ENCODE measurements at places on chromosomes 13 and 19.

DNA sequence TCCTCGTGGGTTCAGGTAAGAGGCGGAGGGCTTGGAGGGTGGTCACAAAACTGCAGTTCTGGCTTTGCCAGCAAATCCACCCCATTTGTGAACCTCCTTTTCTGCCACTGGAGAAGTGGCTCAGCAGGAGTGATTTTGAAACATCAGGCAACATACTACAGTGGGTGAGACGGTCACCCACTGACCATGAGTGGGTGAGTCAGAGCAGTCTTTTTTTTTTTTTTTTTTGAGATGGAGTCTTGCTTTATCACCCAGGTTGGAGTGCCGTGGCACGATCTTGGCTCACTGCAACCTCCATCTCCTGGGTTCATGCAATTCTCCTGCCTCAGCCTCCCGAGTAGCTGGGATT, 3.0 kb downstream of the TOMM40 start:
- no peak for DNase-seq

GRCh38 chr19:12034620-12035019, 859 bp downstream of the ZNF433 start:
- DNase-seq, result no peak

GRCh38 chr19:35347171-35347929, at the start of gene FFAR1:
Gene FFAR1 (plus strand): TSS chr19:35347902. CDS start chr19:35351552, 3,650 bp downstream.
- no peak for DNase-seq

GRCh38 chr19:16373532-16373931, 48.9 kb downstream of the KLF2 start:
- no peak for DNase-seq

GRCh38 chr13:28540612-28541011, 45.7 kb upstream of the FLT1 start:
- DNase-seq, result no peak

DNA sequence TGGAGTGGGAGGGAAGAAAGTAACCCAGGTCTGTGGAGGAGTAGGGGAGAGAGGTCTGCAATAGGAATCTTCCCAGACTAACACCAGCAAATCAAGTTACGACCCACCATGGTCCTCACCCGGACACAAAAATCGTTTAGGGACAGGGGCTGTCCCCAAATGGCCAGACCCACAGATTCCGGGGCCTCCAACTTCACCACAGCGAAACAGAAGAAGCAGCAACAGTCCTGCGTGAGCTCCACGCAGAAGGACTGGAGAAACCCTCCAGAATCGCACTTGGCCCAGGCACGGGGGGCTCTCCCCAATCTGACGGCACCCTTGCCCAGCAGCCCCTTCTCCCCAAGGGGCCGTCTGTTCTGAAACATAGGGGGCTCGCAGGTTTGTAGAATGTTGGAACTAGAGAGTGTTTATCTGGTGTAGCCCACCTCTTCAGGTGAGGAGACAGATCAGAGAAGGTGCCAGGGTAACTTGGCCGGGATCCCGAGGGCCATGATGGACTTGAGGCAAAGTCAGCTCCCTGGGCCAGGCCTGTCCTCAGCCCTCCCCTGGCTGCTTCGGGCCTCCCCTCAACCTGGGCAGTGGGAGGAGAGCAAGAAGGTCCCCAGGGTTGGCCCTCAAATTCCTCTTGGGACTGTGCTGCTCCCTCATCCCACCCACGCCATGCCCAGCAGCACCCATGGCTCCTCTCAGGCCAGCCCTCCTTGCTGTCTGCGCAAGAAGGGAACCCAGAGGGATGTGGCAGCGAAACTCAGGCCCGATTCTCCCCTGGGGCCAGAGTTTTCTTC, 82.5 kb upstream of the GPR183 start:
- no peak for DNase-seq

GRCh38 chr13:32113532-32113931, 82.0 kb downstream of the FRY start:
- DNase-seq, result no peak

GRCh38 chr13:35789335-35790165, 313.1 kb upstream of the MAB21L1 start:
- DNase-seq, result peak; percentile 54

DNA sequence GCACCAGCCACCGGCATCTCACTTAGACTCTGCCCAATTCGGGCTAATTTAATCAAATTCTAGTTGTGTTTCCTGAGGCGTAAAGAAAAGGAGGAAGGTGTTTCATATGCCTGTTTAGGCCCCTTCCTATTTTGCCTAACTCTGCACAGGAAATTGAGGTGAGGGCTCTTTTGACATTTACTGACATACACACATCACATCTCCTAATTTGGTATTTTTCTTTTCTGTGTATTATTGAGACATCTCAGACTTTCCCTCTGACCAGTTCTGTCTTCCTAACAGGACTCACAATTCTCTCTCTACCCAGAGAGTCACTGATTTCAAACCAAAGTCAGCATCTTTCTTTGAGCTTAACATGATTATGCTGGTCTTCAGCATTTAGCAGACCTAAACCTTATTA, 7.9 kb downstream of the CEACAM3 start:
- DNase-seq, result no peak

- no peak for DNase-seq
These were observed 78.0 kb upstream of the GPR183 start for GRCh38 chr13:99385161-99385560.

DNA sequence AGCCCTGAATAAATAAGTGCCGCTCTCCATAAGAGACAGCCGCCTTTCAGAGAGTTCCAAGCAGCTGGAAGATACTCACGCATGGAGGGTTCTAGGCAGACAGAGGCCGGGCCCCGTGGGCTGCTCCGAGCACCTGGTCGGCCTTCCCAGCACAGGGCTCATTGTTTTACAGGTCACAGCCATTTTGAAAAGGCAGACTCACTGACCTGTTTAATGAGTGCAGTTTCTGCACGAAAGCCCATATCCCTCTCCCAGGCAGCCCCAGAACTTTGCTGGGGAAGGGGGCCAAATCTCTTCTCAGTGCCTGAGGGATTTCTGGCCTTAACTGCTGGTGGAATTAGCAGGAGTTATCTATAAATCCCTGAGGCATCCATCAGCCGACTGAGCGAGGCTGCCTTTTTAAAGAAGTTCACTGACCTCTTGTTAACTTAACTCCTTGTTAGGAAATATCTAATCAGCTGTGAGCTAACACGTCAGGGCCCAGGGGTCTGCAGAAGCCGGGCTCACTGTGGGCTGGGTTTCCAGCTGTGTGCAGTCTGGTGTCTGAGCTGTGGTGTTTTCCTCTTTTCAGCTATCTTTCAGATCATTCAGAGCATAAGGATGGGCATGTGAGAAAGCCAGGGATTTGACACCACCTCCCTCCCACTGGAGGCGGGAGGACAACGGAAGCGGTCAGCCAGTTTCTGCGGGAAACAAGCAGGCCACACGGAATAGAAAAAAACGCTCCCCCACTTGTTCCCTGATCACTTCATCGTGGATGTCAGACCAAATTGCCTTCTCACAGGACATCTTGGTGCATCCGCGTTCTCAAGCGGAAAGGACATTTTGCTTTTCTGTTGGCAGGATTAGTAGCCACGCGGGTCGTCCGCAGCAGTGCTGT, 23.3 kb downstream of the SERP2 start:
- DNase-seq, result no peak

- peak; percentile 92 for DNase-seq
These were observed 9.6 kb downstream of the GIPR start for GRCh38 chr19:45677351-45678230.

DNA sequence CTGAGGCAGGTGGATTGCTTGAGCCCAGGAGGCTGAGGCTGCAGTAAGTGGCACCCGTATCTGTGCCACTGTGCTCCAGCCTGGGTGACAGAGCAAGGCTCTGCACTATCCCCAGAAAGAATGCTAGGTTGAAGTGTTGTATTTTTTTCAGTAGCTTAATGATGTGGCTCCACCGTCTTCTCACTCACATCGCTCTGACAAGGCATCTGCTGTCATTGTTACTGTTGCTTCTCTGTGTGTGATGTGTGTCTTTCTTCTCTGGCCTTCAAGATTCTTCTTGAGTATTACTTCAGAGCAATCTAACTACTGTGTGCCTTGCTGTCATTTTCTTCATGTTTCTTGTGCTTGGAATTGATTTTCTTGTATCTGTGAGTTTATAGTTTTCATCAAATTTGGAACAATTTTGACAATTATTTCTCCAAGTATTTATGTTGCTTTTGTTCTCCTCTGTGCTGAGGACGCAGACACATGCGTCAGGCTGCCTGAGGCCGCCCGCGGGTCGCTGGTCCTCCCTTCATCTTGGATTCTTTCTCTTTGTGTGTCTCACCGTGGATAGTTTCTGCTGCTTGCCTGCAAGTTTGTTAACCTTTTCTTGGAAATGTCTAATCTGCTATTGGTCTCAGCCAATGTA, 10.8 kb downstream of the ADPRHL1 start:
- no peak for DNase-seq

GRCh38 chr13:51148952-51149573, 38.0 kb upstream of the C13orf42 start:
- peak; percentile 45 for DNase-seq

DNA sequence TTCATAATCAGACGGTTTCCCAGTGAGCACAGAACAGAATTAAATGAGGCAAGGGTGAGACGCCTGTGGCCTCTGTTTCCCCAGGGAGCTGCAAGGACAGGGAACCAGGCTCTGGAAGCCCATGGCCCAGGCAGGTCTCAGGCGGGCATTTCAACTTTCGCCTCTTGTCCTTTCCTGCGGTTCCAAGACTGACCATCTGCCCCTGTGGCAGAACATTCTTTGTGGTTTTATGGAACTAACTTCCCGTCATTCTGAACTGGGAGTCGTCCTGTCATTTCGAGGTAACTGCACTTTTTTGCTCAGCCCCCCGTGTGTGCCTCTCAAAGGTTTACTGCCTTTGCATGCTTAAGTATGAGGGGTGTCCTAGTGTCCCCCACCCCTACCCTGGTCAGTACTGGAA, 70.9 kb downstream of the KL start:
- no peak for DNase-seq

GRCh38 chr19:19711306-19711933, 21.5 kb downstream of the ZNF14 start:
- no peak for DNase-seq

GRCh38 chr19:44865196-44865767, 19.2 kb downstream of the NECTIN2 start:
- no peak for DNase-seq

DNA sequence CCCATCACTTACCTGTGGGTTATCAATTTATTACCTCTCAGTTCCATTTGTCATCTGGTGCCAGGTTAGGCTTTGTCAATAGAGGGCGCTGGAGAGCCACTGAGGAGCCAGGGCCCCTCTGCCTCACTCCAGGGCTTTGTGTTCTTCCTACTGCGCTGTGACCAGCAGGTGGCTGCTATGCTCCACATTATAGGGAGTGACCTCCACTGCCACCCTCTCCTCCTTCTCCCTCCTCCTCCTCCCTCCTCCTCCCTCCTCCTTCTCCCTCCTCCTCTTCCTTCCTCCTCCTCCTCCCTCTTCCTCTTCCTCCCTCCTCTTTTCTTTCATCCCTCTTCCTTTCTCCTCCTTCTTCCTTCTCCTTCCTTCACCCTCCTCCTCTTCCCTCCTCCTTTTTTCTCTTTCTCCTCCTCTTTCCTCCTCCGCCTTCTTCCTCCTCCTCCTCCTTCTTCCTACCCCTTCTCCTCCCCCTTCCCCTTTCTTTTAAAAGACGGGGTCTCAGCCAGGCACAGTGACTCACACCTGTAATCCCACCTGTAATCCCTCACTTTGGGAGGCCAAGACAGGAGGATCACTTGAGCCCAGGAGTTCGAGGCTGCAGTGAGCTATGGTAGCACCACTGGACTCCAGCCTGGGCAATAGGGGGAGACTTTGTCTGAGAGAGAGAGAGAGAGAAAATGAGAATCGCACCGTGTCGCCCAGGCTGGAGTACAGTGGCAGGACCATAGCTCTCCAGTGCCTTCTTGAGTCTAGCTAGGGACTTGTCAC, 10.3 kb upstream of the ZBTB32 start:
- peak; percentile 88 for DNase-seq

GRCh38 chr19:13905634-13906520, at the start of the genes BRME1 and CC2D1A:
Gene BRME1 (minus strand): TSS chr19:13906117. CDS start chr19:13904892, 1,225 bp downstream.
Gene CC2D1A (plus strand): TSS chr19:13906201. CDS start chr19:13906442, 241 bp downstream.
- peak; percentile 93 for DNase-seq

- no peak for DNase-seq
These were observed 24.2 kb upstream of the C13orf46 start for GRCh38 chr13:113997845-113998751.

DNA sequence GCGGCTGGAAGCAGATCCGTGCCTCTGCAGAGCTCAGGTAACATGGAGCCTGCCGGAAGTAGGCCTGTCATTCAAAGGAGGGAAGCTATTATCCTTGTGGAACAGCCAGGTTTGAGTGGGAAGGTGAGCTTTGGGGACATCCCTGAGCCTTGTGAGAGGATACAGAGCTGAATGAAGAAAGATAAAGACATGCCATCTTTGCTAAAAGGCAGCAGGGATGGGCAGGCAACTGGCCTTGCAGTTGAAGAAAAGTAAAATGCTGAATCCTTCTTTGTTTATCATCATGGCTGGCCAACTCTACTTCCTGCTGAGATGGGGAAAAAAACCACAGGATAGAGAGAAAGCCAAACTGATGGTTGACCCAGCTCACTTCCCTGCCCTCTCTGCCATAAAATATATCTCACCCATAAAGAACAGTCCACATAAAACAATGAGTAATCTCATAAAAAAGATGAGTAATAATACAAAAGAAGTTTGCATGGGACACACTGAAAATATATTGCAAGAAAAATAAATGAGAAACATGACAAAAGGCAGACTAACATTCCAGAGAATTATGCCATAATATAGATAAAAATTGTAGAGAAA, 226.3 kb downstream of the DLEU7 start:
- DNase-seq, result peak; percentile 52

- DNase-seq, result no peak
These were observed 172.9 kb downstream of the UGGT2 start for GRCh38 chr13:95880331-95880730.

DNA sequence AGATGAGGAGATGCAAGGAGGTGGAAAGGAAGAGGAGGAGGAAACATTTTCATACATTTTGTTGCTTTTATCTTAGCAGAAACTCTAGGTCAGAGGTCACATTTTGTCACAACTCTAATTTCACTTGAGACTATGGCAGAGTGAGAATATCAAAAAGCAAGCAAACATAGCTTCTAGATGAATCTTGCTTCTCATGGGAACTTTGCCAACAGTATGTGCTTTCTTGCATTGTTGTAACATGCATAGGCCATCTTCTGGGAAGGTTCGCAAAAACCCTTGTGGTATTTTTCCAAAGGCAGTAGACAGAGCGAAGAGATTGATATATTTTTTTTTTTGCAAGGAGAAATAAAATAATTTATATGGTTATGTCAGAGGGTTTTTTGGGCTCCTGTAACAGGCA, 291.3 kb downstream of the MTUS2 start:
- DNase-seq, result no peak

DNA sequence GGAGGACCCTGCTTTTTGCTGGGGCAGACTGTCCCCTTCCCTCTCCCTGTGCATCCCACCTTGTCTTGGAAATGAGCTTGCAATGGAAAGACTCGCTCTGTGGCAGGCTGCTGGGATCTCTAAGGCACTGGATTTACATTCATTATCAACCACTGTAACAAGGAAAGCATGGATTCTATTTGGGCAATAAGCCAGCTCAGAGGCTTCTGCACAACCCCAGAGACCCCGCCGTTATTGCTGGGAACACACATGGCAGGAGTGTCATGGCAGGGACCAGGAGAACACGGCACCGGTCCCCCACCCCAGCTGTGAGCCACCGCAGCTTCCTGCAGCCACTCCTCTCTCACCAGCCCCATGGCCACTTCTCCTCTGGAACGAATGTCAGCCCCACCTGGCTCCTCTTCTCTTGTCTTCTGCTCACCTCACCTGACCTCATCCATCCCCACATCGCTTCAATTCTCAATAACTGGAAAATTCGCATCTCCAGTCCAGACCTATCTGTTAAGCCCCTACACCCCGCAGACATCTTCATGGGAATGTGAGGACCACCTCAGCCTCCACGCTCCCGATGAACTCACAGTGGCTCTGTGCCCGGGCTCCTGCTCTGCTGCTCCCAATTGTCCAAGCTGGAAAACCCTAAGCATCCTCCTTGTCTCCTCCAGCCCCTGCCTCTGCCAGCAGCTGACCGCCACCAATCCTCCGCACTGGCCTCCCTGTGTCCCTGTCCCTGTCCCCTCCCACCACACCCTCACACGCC, 181.5 kb downstream of the USP12 start:
- DNase-seq, result no peak

Data from RKO (cell line).